ENCODE measurements at places on chromosomes 7 and 10.

DNA sequence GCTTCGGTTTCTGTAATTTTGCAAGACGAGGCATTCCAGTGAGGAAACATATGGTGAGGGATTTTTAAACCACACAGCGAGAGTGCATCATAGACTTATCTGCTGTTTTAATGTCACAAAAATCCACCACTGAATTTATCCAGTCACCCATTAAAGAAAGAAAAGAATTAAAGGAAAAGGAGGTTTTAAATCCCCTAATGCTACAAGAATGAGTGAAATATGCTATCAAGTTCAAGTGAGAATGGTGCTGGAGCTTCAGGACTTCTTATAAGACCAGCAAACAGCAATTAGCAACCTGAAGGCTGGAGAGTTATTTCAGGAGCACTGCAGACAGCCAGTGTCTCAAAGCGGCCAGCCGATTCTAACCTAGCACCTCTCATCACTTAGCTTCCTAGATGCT, 439.1 kb upstream of the MGMT start:
- peak; percentile 28 for DNase-seq

- DNase-seq: peak; percentile 76
Measured at GRCh38 chr7:116455009-116455408, 44.5 kb upstream of the CAV2 start.

DNA sequence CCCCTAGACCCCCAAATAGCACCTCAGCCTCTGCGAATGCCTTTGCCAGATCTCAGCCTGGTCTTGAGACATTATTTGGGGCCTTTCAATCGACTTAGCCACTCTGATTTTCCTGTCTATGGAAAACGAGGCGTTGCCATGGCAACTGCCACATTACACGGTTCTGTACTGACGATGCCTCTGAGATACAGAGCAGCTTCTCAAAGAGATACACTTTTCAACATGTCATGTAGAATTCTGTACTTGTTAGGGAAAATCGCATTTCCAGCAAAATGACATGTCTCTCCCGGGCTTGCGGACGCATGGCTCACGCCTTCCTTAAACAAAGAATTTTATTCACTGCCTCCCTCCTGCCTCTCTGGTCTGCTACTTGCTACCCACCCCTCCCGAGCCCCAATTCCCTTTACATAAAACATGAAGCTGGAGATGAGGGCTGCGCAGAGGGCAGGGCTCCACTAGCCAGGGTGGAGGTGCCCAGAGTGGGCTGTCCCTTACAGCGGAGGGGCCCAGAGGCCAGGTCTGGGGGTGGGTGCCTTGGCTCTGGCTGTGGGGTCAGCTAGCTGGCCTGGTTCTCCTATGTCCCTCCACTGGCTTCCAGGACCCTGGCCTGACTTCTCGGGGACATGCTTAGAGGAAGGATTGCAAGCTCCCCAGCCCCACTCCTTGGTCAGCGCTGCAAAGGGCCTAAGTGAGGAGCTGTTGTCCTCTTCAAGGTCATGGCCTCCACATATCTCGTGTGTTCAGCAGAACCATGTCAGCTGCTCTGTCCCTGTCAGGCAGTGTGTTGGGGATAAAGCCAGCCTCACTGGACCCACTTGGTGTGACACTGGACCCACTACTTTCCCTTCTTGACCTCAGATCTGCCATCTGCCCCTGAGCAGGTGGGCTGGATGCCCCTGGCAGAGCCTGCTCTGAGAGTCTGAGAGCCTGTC, 342.5 kb downstream of the RPS24 start:
- no peak for DNase-seq

- DNase-seq: no peak
Measured at GRCh38 chr10:98172495-98172894, 38.0 kb downstream of the R3HCC1L start.

GRCh38 chr10:48974510-48975156, 35.0 kb upstream of the LRRC18 start:
- no peak for DNase-seq

GRCh38 chr10:55158633-55159032, 357.6 kb upstream of the PCDH15 start:
- no peak for DNase-seq

GRCh38 chr10:110165239-110165638, 42.2 kb upstream of the MXI1 start:
- no peak for DNase-seq

DNA sequence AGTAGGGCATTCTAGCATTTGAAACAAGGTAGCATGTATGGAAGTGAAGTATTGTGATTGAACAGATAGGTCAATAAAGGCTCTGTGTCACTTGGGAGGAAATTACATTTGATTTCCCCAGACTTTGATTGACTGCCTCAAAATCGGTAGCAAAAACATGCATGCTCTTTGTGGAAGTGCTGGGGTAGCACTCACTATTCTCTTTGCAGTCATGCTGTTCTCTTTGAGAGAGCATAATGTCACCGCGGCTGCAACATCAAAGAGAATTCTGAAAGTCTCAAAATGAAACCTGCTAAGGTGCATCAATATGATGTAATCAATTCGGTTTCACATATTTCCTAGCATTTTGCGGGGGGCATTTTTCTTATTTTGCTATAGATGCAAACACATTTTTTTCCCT, 64.2 kb downstream of the ARMC3 start:
- no peak for DNase-seq

Measured in fibroblast of upper back skin (primary cell).